ENCODE measurements at places on chromosomes 11 and 22.

DNA sequence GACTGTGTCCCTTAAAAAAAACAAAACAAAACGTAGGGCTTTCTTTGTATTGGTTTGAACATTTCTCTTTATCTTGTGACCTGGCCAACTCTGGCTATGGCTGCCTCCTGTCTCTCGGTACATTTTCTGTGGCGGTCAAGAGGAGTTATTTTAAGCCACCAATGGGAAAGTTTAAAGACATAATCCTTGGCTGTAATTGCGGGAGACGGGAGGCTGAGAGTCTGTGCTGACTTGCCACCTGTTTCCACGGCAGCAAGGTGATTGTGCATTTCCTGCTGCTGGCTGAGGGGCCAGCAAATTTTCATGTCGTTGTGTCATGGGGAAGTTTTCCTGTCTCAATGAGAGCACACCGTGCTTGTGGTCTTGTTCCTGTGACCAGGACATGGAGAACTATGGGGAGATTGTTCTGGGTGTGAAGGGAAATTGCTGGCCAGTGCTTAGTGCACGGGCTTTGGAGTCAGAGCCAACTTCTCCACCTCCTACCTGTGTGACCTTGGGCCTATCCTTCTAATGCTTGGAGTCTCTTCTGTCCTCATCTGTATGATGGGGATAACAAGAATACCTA lies 11.0 kb downstream of the PTPRJ start:
- no peak for DNase-seq

GRCh38 chr22:38943201-38943600 lies 14.2 kb upstream of the APOBEC3A start:
- DNase-seq: no peak

GRCh38 chr11:35523861-35524260 lies 1.6 kb downstream of the PAMR1 start:
- no peak for DNase-seq

DNA sequence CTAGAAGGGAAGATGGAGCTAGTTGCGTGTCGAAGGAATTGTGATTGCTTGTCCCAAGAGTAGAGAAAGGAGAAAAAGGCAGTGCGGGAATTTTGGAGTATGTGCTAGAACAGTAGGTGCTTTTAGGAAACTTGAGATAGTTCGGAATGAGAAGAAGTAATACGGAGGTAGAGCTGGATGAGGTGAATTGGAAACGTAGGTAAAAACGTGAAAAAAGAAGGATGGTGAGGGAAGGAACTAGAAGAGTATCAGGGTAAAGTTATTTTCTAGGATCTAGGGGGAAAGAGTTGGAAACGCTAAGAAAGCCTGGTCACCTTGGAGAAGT lies 1.4 kb downstream of the CEP57 start:
- no peak for DNase-seq

GRCh38 chr22:20464096-20464614 lies 26.5 kb upstream of the SCARF2 start:
- peak; percentile 26 for DNase-seq

GRCh38 chr22:44331881-44332714 lies 19.3 kb upstream of the SHISAL1 start:
- no peak for DNase-seq

DNA sequence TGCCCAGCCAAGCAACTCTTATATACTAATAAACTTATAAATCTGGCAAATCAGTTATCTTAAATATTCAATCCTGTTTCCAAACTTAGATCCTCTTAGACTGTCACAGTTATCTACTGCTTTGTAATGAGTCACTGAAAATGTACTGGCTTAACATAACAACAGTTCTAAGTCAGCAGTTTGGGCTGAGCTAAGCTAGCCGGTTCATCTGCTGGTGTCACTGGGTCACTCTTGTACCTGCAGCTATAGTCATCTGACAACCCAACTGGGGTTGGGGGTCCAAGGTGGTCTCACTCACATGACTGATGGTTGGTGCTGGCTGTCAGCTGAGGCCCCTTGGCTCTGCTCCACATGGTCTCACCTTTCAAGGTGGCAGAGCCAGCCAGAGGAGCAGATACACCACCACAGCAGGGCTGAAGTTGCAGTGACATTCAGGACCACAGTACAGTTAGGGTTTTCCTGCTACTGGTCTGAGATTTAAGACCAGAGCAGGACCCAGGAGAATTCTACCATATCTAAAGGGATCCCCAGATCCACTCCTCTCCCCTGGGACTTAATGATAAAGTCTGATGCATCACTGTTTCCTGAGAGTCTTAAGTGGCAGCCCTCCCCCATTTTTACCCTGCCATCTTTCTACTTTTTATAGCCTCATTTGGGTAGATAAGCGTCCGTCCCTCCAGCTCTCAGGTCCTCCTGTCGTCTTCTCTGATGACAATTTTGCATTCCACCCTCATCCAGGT lies 7.9 kb upstream of the MACROD1 start:
- DNase-seq: no peak

- DNase-seq: no peak
These were observed 55.7 kb downstream of the PHF21B start for GRCh38 chr22:44954149-44954548.

DNA sequence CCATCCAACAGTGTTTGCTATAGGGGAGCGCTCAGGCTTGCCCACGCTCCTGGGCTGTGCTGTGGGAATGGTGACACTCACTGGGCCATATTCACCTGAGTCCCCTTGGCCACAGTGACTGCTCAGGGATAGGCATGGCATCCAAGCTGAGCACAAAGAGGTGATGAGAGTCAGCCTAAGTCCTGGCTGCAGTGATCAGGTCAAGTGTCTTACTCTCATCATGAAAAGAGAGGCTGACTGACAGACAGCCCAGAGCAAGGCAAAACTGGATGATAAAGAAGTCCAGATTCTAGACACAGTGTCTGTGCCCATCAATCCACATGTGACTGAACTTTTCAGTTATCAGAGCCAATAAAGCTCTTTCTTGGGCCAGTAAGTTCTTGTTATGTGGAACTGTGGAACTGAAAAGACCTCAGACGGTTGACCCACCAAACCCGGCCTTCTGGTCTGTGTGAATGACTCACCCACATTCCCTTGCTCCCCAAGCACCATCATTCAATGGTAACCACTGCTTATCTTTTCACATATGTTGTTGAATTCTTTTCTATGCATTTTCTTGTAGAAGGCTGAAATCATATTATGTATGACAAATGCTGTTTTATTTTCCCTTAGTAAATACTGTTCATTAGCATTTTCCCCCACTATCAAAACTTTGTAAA lies 43.2 kb upstream of the YPEL1 start:
- DNase-seq: no peak

GRCh38 chr11:6385046-6385777 lies 5.1 kb upstream of the SMPD1 start:
- no peak for DNase-seq

DNA sequence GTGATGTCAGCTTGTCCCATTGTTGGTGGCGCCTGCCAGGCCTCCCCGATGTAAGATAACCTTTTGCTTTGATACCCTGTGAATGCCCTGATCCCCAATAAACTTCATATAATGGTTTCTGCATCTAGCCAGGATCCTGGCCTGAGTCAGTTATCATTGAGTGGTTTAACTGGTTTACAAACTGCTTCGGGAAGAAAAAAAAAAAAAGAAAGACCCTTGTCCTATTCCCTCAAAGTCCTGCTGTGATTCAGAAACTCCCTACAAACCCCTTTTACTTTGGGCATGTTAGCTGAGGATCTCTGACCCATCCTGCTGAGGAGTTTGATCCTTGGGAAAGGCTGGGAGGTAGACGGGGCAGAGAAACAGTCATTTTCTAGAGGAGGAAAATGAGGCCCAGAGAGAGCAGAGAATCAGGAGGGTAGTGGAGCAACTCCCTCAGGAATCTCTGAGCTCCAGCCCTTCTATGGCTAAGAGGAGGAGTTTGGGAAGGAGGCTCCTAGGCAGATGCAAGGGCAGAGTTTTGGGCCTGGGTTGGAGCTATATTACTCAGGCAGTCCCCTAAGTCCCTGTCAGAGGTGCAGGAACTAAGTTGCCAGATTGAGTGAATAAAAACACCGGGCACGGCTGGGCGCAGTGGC lies 5.4 kb upstream of the CYB5R3 start:
- no peak for DNase-seq

- DNase-seq: no peak
These were observed 11.0 kb upstream of the TMEM121B start for GRCh38 chr22:17132112-17132511.

GRCh38 chr11:73195191-73196007 lies 22.7 kb upstream of the P2RY2 start:
- DNase-seq: no peak

DNA sequence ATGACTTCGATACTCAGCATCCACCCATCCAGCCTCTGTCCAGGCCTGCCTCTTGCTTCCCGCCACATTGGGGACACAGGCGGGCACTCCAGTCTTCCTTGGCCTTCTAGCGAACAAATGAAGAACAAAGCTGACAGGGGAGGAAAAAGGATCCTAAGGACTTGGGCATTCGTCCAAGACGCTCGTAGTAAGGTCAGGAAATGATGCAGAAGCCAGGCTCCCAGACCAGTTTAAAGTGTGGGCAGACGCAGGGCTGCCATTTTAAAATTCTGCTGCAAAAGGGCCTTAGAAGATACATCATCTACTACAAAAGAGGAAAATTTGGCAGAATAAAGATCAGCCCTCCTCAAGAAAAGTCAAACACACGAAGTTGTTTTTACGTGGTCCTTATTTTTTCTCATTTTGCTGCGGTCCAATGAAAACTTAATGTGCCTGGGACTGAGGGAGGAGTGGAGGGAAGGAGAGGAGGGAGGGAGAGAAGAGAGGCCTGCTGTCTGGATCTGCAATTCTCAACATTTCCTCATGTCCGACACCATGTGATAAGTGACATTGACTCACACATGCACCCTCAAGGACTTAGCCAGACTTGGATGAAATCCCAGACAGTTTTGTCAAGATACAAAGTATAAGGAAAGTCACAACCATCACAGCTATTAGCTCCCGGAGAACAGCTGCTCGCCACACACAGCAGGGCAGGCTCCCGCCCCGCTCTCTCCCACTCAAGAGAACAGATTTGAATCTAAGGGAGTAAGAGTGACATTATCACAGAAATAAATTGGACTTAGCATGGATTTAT lies 5.7 kb downstream of the DNAL4 start:
- DNase-seq: no peak

GRCh38 chr11:113504586-113504985 lies 29.4 kb upstream of the DRD2 start:
- no peak for DNase-seq

DNA sequence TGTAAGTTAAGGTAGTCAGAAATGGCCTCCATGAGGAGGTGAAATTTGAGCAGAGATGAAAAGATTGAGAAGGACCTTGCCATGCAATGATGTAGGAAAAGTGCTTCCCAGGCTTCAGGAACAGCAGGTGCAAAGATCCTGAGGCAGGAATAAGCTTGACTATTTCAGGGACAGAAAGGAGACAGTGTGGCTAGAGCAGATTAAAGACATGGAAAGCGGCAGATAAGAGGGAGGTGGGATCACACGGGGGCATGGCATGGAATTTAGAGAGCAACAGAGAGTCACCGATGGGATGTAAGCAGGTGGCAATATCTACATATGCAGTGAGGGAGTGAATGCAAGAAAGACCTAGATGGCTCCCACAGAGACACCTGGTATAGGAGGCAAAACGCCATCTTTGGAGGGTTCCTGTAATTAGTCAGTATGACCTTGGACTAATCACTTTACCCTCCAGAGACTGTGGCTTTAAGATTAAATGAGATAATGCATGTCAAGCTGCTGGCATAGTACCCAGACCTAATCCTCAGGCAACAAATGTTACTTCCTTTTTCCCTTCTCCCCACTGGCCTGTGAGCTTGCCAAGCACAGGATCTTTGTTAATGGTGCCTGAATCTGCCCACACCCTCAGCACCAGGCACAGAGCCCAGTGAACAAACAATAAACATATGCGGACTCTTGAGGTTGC lies 24.6 kb upstream of the ACER3 start:
- DNase-seq: no peak

DNA sequence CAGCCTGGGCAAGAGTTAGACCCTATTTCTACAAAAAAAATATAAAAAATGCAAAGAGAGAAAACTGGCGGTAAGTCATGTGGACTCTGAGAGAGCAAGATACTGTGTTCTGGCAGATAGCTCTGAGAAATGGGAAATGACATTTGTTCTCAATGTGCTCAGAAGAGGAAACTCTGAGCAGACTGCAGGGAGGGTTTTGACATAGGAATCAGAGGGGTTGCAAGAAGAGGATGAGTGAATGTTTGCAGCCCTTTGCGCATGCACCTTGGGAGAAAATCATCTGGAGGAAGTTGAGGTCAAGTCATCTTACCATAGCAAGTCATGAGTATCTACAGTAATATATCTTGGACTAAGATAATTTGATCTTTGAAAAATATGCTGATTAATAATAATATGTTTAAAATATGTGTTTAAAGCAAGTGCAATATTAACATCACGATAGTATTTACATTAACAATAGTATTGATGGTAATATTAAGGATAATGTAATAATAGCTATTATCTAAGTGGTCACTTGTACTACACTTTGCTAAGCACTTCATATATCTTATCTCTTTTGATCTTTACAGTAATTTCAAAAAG lies 2.6 kb downstream of the ACER3 start:
- DNase-seq: no peak

DNA sequence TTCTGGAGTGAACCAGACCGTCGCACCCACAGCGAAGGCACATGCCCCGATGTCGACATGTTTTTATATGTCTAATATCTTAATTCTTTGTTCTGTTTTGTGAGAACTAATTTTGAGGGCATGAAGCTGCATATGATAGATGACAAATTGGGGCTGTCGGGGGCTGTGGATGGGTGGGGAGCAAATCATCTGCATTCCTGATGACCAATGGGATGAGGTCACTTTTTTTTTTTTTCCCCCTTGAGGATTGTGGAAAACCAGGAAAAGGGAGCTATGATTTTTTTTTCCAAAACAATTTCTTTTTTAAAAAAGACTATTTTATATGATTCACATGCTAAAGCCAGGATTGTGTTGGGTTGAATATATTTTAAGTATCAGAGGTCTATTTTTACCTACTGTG lies 49.2 kb upstream of the OR4B1 start:
- no peak for DNase-seq

DNA sequence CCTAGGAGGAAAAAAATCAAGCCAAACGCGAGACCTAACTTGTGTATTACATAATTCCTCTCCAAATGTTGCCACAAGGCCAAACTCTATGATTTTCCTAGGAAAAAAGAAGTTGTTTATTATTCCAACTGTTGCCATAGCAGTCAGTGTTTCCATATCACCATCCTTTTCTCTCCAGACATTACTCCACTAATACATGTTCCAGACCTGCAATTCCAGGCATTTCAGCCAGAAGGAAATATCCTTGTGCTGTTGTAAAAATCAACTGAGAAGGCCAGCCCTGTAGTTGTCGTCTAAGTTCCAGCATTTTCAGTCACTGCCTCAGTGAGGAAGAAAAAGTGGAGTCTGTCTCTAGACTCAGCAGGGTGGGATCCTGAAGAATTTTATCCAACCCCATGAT lies 33.1 kb upstream of the PAMR1 start:
- DNase-seq: no peak
